ENCODE measurements at places on chromosomes 2 and 18.

DNA sequence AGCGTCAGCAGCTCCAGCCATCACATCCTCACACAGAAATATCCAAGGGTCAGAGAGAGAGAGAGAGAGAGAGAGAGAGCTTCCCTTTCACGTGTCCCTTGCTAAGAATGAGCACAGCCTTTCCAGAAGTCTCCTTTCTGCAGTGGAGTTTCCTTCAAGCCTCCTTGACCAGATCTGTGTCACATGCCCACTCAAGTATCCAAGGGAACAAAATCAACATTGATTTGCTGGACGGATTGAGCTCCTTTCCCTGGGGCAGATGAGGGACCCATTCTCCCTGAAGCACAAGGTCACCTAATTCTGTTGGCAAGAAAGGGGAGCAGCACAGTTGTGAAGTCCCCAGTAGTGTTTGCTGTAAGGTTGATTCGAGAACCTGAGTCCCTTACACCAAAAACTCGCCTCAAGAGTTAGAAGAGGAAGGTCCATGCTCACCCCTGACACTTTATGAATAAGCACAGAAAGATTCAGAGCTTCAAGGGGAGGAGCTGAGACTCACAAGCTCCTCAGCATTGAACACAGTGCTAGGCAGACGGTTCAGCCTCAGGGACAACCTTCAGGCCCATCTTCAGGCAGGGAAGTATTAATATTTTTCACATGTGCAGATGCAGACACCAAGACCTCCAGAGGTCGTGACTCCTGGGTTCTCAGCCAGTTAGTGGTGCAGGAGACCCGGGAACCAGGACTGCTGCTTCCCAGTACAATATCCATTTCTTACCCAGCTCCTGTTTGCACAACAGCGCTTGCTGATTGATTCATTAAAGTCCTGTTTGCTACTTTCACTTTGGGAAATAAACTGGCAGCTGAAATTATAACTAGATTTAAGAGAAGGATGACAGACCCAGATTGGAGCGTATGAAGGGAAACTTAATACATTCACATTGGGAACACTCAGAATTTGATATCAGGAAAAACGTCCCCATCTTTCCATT, 38.2 kb upstream of the MARCO start:
- H3K36me3 ChIP-seq: no peaks in the 10 kb centered on the region
- no peaks in the 10 kb centered on the region for H3K27me3 ChIP-seq
- no peak overlapping the region for H3K4me3 ChIP-seq
- peak overlapping the region; percentile 41 for H3K27ac ChIP-seq
- H3K4me1 ChIP-seq: peaks cover 23% of the 10 kb centered on the region
- DNase-seq: no peak

GRCh38 chr18:43893001-43893637, 615.8 kb upstream of the SYT4 start:
- DNase-seq: no peak
- no peaks in the 10 kb centered on the region for H3K4me1 ChIP-seq
- H3K4me3 ChIP-seq: no peak overlapping the region
- no peak overlapping the region for H3K27ac ChIP-seq
- H3K36me3 ChIP-seq: no peaks in the 10 kb centered on the region

DNA sequence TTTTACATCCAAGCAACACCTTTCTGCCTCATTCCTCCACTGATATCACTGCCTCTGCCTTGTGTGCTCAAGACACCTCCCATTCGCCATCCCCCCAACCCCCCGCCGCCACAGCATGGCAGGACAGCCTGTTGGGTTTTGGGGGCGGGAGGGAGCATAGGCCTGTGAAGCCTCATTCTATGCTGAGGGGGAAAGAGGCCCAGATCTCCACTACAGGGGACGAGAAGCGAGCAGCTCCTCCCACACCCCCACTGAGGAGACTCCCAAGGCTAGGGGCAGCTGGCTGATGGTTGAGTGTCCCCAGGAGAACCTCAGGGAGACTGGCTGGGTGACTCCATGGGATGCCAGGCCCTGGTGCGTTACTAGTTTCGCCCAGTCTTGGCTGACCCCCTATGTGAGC, 214.3 kb upstream of the SIX2 start:
- no peak overlapping the region for H3K27ac ChIP-seq
- no peaks in the 10 kb centered on the region for H3K36me3 ChIP-seq
- DNase-seq: no peak
- no peak overlapping the region for H3K4me3 ChIP-seq
- no peaks in the 10 kb centered on the region for H3K4me1 ChIP-seq

DNA sequence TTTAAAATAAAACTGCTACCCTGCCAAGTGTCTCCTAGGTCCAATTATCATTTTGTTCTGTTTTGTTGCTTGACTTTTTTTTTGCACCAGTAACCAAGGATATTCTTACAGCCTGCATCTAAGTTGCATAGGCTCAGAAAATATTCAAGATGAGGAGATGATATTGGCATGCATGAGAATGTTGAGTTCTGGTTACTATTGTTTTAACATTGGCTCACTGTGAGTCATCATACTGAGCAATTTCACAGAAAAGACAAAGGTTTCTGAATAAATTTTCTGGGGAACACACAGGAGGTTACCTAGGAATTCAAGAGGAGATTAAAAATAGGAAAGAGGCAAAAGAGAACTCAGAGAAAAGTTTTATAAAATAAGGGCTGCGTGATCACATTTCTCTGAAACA, 84.8 kb upstream of the POU3F3 start:
- no peak for DNase-seq
- H3K27me3 ChIP-seq: no peaks in the 10 kb centered on the region
- no peak overlapping the region for H3K27ac ChIP-seq
- no peaks in the 10 kb centered on the region for H3K4me1 ChIP-seq

DNA sequence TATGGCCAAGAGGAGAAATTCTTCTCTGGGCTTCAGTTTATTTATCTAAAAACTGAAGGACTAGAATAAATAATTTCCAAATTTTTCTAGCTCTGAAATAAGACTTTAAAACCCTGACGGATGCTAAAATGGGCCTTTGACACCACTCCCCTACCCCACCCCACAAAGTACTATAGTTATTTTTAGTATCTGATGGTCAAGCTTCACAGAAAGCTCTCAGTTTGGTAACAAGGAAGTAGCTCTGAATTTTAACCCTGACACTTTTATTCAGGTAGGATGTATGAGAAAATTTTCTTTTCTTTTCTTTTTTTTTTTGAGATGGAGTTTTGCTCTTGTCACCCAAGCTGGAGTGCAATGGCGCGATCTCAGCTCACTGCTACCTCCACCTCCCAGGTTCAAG, 2.4 kb downstream of the RBKS start:
- H3K4me3 ChIP-seq: no peak overlapping the region
- peaks cover 2% of the 10 kb centered on the region for H3K36me3 ChIP-seq
- H3K27me3 ChIP-seq: peaks cover 2% of the 10 kb centered on the region
- H3K4me1 ChIP-seq: peaks cover 40% of the 10 kb centered on the region

GRCh38 chr18:56038171-56039030, 450.4 kb upstream of the TCF4 start:
- no peak overlapping the region for H3K27ac ChIP-seq
- H3K4me1 ChIP-seq: no peaks in the 10 kb centered on the region
- no peaks in the 10 kb centered on the region for H3K27me3 ChIP-seq
- H3K36me3 ChIP-seq: no peaks in the 10 kb centered on the region
- DNase-seq: no peak

DNA sequence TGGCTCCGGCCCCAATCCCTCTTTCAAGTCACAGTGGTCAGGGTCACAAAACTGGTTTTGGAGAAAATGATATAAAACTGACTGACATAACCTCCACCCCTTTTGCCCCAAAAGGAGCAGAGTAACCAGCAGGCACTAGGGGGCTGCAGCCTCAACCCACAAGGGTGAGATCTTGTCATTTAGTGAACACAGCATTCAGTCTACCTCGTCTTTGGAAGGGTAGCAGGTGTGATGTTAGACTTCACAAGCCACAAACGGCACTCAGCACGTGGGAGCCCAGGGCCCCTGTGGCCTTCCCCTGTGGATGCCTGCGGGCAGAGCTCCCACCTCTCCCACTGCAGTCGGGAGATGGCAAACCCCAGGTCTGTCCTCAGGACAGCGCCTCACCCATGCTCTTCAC, 372.1 kb upstream of the MYT1L start:
- no peak overlapping the region for H3K27ac ChIP-seq
- H3K27me3 ChIP-seq: no peaks in the 10 kb centered on the region
- DNase-seq: no peak
- H3K36me3 ChIP-seq: no peaks in the 10 kb centered on the region
- H3K4me3 ChIP-seq: no peak overlapping the region

Measured in activated CD4-positive, alpha-beta T cell treated with anti-CD3 and anti-CD28 coated beads, Interleukin-2, amount 10 ng/mL, durations not matched to agents 7 days and 5 days (primary cell).